ENCODE measurements at places on chromosomes 12 and 14.
A peak's percentile ranks its signal among the peaks of the same experiment; 100 is the strongest.

GRCh38 chr14:22753586-22753985 lies 12.9 kb upstream of the OXA1L start:
- no peak for DNase-seq

DNA sequence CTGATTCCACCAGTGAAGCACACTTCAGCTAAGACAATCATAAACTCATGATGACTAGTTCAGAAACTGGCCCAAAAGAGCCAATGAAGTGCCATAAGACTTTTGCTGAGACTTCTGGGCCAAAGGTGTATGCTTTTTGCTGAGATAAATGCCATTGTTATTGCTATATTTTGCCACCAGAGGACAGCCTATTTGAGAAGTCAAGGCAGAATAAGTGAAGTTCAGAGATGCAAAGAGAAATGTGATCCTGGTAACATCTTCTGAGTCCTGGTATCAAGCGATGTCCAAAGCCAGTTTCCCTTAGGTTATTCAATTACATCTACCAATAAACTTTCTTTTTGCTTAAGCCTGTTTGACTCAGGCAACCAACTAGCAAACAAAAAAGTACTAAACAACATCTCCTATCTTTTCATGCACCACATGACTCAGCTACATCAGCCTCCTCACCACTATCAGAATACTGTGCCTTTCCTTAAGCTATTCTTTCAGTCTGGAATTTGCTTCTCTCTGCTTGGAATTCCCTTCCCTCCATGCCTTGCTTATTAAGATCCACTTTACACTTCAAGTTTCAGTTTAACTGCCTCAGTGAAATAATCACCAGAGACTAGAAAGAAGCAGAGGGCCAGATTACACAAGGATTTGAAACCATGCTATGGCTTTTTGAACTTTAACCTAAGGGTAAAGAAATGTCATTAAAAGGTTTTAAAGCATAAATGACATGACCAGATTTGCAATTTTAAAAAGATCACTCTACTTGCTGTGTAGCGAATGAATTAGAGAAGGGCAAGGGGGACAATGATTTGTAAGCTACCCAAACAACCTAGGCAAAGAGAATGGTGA lies 14.0 kb downstream of the CRY1 start:
- peak; percentile 61 for DNase-seq

GRCh38 chr12:113162102-113163029 lies 12.8 kb downstream of the CFAP73 start:
- DNase-seq, result peak; percentile 54

GRCh38 chr12:124928912-124929530 lies 14.6 kb upstream of the UBC start:
- DNase-seq, result no peak

DNA sequence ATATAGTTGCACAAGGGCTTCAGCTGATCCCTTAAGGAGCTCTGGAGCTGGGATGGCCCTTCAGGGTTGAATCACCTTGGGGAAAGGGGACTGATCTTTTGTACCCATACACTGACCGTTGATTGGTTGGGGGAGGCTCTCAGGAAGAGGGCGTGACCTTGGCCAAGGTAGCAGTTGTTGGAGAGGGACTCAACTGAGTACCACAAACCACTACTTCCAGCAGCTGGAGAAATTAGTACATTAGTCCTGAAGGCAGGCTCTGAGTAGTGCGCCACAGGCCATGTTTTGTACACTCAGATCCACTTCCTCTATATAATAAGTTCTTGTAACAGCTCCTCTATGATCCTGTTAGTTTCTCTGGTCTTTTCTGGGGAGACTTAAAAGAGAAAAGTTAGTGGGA lies 317.6 kb downstream of the CCDC91 start:
- DNase-seq, result no peak

- DNase-seq, result peak; percentile 82
Measured at GRCh38 chr14:103436533-103436932, 51.3 kb downstream of the MARK3 start.

DNA sequence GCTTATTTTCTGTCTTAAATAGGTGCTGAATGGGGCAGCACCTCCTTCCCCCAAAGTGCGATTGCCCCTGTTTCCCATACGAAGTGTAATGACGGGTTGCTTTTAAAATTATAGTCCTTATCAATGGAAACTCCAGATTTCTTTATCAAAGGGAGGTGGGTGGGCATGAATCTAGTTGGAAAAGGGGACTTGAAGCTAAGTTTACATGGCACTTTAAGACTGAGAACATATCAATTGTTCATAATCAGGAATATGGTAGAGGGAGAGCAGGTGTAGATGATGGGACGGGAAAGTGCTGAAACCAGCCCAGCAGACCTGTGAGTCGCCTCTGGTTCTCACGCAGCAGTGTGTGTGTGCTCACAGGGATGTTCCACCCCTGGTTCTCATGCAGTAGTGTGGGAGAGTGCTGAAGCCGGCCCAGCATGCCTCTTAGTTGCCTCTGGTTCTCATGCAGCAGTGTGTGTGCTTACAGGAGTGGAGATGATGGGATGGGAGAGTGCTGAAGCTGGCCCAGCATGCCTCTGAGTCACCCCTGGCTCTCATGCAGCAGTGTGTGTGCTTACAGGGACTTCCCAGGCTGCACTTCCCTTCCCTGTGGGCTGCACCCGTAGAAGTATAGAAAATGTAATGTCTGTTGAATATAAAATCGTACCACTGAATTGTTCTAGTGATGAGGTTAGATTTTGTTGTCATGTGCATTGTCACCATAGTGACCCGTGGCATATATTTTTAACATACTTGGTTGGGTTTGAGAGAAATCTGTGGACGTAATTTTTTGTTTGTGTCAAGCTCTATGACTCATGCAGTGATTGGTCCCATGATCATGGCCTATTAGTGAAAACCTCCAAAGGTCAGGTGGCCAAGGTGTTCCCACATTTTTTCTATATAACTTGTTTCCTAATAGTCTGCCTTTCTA lies 51.6 kb downstream of the GPATCH2L start:
- peak; percentile 99 for DNase-seq

GRCh38 chr14:100278702-100279101 lies 27.5 kb downstream of the SLC25A29 start:
- DNase-seq, result peak; percentile 81

Measured in iris pigment epithelial cell (primary cell).